NCI-H2107 (cell line): ENCODE measurements at places on chromosomes 3 and 15.

DNA sequence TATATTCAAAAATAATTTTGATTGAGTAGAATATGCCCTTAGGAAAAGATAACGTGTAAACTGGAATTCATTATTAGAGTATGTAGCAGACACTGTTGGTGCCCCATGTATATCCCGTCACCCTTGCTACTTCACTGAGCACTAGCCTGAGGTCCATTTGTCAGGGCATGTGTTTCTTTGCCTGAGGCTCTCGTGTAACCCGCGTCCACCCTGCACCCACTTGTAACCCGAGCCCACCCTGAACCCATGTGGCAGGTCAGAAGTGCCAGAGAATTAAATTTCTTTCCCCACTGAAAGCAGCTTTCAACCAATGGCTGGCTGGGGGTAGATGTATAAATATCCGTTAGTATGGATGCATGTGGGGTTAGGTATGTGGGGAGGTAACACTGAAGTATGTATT is 474.2 kb upstream of the ZNF385D start:
- DNase-seq: no peak

DNA sequence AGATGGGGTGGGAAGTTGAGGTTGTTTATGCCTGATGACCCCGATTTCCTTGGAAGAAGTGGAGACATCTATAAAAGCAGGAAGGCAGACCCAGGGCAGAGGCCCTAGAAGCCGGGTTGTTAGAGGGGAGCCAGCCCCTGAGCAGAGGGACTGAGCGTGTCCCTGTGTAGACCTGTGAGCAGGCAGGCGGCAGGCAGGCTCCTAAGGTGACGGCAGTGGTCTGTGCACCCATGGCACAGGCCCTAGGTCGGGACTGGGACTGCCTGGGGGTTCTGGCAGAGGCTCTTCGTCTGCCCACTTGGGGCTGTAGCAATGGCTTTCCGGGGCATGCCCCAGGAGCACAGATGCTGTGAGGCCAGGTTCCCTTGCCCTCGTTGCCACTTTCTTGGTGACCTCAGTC is 9.9 kb downstream of the SEMA4B start:
- no peak for DNase-seq

DNA sequence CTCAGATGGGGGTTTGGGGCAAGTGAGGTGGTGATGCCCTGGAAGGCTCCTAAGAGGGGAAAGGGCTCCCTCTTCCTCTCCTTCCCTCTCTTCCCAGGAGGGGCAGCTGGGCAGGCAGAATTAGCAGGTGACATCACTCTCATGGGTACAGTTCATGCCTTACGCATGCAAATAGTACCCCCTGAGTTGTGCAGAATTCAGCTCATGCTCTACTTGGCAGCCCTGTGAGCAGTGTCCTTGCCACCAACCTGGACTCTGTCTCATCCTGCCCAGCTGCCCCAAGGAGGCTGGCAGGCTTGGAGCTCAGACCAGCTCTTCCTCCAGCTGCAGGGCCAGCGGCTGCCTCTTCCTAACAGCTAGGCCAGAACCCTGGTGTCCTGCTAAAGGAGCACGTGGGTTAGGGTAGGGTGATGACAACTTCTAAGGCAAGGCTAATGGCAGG is 3.3 kb downstream of the CHAC1 start:
- no peak for DNase-seq

DNA sequence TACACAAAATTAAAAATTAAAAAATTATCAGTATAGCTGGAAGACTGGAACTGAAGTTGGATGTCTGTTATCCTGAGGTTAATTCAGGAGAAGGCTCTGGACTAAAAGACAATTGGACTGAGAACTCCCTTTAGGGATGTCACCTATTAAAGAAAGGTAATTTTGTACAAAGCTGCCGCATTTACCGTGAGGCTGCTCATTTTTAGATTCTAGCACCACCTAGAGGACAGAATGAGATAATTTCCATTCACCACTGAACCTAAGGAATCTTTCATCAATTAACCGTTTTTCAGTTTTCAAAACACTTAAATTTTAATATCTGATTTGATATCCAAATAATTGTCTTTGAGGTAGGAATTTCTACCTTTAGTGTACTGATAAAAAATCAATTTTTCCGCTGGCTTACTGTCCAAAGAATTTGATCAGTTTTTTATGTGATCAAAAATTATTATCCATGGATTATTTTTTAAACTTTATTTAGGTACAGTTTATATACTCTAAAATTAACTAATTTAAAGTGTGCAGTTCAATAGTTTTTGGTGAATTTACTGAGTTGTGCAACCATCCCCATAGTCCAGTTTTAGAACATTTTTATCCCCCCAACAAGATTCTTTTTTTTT is 106.7 kb upstream of the TNIK start:
- peak; percentile 61 for DNase-seq
